ENCODE measurements at places on chromosomes 5 and 9. TPM values are rescaled to one million over a fixed set of nuclear protein-coding genes. Genes with fewer than 3 reads are reported as not detected.

The SPATA31C1 gene
- total RNA-seq = not detected

The SEMA6A gene
- total RNA-seq = 15.3 TPM

GRCh38 chr9:96148634-96149532 lies 153.1 kb downstream of the HSD17B3 start:
- no peak for DNase-seq
- no peaks in the 10 kb centered on the region for H3K36me3 ChIP-seq
- H3K4me3 ChIP-seq = no peak overlapping the region
- peaks cover 3% of the 10 kb centered on the region for H3K4me1 ChIP-seq
- H3K27me3 ChIP-seq = no peaks in the 10 kb centered on the region
- no peak overlapping the region for H3K27ac ChIP-seq

DNA sequence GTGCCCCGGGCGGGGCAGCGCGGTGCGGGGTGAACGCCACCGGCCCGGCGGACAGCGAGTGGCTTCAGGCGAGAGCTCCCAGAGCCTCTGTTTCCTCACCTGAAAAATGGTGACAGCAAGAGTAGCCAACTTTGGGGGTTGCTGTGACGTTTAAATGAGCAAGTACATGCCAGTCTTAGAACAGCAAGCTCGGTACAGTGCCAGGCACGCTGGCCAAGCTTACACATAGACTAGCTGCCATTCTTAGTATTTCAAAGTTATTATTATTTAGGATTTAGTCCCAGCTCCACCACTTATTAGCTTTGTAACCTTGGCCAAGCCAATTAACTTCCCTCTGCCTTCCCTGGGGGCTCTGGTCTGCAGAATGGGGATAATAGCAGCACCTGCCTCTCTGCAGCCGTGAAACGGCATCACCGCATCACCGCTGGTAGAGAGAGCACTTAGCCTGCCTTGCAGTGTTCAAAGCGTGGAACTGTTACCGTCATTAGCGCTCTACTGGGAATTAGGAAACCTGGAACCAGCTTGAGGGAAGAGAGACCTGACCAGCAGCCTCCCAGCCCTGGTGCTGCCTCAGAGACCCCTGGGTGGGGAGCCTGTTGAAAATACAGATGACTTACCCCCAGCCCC lies at the start of gene C9orf50:
TSS of gene C9orf50 (minus strand) at position 433 of the 627 bp plus-strand sequence. CDS start 527 bp downstream, outside the sequence.
- peak within 1 kb of the TSS; percentile 13 for H3K27ac ChIP-seq
- peaks cover 36% of the 10 kb centered on the region for H3K27me3 ChIP-seq
- peaks cover 42% of the 10 kb centered on the region for H3K4me1 ChIP-seq
- H3K4me3 ChIP-seq = peak within 1 kb of the TSS; percentile 34

- peaks cover 37% of the 10 kb centered on the region for H3K4me1 ChIP-seq
- H3K27ac ChIP-seq = no peak overlapping the region
- no peaks in the 10 kb centered on the region for H3K36me3 ChIP-seq
- H3K27me3 ChIP-seq = peaks cover 100% of the 10 kb centered on the region
Observed at GRCh38 chr5:154475591-154476353, 2.3 kb downstream of the HAND1 start.

GRCh38 chr5:72557167-72558045 lies 50.2 kb upstream of the ZNF366 start:
- H3K36me3 ChIP-seq = no peaks in the 10 kb centered on the region
- H3K27ac ChIP-seq = peak overlapping the region; percentile 50
- no peaks in the 10 kb centered on the region for H3K27me3 ChIP-seq

DNA sequence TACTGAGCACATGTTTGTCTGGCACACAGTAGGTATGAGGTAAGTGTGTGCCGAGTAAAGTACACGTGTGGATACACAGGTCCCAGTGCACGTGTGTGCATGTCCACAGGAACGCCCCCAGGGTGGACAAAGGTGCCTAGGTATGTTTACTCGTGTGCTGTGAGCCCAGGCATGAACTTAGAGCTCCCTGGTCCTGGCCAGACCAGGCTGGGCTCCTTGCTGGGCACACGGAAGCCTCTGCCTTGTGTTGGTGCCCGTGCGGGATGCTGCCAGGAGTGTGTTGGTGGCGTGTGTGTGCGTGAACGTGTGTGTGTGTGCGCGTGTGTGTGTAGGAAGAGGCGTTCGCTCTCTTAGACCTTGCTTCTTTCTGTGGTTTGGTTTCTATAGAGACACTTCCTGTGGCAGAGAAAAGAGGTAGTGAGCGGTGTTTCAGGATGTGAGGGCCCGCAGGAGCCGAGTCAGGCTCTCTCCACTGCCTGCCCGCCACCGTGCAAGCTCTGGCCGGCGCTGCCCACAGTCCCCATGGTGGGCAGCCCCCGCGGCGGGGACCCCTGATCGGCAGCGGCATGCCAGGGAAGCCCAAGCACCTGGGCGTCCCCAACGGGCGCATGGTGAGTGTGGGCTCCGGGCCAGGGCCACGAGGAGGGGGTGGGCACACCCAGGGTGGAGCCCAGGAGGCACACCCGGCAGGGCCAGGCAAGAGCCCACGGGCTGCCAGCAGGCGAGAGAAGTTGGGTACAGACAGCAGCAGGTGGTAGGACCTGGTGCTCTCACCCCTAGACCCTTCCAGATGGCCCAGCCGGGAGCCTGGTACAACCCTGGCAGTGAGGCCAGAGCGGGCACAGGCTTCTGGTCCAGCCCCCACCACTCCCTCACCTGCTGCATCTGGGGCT lies at the start of gene RGS14:
TSS of gene RGS14 (plus strand) at position 466 of the 893 bp plus-strand sequence. CDS start at position 567, 101 bp downstream.
- H3K36me3 ChIP-seq = no peaks in the 10 kb centered on the region
- peak within 1 kb of the TSS; percentile 61 for H3K4me3 ChIP-seq
- DNase-seq = no peak
- H3K27me3 ChIP-seq = no peaks in the 10 kb centered on the region
